ENCODE measurements at places on chromosomes 1 and 21. TPM values are rescaled to one million over a fixed set of nuclear protein-coding genes. Genes with fewer than 3 reads are reported as not detected.

GRCh38 chr1:59115865-59116264, 181.0 kb upstream of the FGGY start:
- H3K27me3 ChIP-seq: no peaks in the 10 kb centered on the region
- no peaks in the 10 kb centered on the region for H3K36me3 ChIP-seq
- DNase-seq: no peak
- H3K27ac ChIP-seq: no peak overlapping the region
- no peaks in the 10 kb centered on the region for H3K4me1 ChIP-seq

DNA sequence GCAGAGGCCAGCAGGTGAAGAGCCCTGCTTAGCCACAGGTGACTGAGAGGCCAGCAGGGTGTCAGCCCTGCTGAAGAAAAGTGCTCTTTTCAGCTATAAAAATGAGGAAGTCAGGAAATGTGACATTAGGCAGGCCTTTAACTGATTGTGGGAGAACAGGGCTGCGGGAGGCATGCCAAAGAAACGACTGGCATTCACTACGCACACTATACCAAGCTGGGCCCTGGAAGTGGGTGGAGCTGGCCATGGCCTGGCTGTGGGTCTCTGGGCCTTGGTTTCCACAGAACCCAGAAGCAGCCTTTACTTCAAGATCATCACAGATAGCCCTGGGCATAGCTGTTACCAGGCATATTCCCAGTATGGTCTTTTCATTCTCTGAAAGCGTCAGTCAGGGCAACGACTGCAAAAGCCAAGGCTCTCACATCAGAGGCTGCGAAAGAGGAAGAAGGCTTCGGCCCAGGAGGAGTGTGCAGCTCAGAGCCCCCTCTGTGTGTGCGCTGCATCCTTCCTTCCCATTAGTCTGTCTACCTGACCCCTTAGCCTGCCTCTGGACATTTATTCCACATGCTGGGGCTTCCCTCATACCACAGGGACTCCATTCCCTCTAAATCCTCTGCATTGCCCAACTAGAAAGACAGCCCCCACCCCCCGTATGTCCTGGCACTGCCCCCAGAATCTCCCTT, 14.3 kb downstream of the SLC2A1 start:
- H3K4me3 ChIP-seq: no peak overlapping the region
- no peaks in the 10 kb centered on the region for H3K27me3 ChIP-seq
- peaks cover 17% of the 10 kb centered on the region for H3K36me3 ChIP-seq
- no peak for DNase-seq
- H3K4me1 ChIP-seq: peaks cover 93% of the 10 kb centered on the region
- peak overlapping the region; percentile 52 for H3K27ac ChIP-seq

DNA sequence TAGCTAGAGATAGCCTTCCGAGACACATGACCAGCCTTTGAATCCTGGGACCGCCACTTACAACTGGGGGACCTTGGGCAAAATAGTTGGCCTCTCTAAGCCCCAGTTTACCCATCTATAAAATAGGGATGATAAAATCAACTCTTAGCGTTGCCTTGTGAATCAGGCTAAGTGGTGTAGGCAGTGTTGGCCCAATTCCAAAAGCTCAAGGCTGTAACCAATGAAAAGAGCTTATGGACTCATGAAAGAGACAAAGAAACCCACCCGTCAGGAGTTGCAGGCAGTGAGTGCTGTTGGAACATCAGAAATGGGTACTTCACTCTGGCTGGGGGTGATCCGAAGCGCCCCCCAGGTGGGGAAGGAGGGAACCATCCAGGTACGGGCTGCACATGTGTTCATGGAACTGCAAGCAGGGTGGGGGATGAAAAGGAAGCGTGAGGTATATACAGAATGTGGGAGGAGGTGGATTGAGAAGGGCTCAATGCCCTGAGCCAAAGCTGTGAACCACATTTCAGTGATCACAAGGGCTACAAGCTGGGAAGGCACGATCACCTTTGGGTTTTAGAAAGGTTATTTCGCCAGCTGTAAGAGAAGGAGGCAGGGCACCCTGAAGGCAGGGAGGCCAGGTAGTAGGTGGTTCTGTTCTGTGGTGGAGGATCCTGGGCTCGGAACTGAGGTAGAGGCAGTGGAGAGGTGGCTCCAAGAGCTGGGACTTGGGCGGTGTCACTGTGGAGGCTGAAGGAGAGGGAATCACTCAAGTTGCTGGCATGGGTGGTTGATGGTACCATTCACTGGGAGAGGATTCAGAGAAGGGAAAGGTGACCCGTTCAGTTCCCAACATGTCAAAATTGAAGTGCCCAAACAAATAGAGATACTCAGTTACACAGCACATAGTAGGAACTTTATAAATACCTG, 11.4 kb upstream of the KIAA1614 start:
- DNase-seq: no peak
- H3K27ac ChIP-seq: no peak overlapping the region
- H3K4me1 ChIP-seq: no peaks in the 10 kb centered on the region
- no peak overlapping the region for H3K4me3 ChIP-seq
- H3K27me3 ChIP-seq: no peaks in the 10 kb centered on the region

DNA sequence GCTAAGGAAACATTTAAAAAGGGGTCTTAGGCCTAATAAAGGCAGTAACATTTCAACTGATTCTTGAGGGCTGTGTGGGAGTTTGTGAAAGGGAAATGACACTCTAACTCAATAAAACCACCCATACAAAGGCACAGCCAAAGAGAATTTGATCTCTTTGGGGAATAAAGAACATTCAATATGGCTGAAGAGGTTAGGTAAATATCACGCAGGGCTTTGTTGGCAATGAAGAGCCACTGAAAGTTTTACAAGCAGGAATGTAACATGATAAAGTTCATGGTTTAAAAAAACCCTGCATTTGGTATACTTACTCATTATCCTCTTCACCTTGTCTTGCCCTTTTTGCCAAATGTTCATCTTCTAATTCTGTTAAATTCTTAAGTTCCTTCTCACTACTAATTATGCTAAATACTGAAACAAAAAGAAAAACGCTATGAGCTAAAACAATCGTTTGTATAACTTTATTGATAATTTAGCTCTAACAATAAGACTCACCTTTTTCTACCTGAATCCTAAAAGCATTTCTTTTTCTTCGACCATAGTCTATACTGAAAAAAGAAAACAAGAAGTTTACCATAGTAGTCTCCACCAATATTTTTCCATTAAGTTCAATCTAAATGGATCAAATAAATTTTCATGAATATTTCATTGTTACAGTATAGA, 12.5 kb downstream of the NVL start:
- no peak for DNase-seq
- H3K4me3 ChIP-seq: no peak overlapping the region
- H3K36me3 ChIP-seq: peaks cover 16% of the 10 kb centered on the region
- no peaks in the 10 kb centered on the region for H3K4me1 ChIP-seq

DNA sequence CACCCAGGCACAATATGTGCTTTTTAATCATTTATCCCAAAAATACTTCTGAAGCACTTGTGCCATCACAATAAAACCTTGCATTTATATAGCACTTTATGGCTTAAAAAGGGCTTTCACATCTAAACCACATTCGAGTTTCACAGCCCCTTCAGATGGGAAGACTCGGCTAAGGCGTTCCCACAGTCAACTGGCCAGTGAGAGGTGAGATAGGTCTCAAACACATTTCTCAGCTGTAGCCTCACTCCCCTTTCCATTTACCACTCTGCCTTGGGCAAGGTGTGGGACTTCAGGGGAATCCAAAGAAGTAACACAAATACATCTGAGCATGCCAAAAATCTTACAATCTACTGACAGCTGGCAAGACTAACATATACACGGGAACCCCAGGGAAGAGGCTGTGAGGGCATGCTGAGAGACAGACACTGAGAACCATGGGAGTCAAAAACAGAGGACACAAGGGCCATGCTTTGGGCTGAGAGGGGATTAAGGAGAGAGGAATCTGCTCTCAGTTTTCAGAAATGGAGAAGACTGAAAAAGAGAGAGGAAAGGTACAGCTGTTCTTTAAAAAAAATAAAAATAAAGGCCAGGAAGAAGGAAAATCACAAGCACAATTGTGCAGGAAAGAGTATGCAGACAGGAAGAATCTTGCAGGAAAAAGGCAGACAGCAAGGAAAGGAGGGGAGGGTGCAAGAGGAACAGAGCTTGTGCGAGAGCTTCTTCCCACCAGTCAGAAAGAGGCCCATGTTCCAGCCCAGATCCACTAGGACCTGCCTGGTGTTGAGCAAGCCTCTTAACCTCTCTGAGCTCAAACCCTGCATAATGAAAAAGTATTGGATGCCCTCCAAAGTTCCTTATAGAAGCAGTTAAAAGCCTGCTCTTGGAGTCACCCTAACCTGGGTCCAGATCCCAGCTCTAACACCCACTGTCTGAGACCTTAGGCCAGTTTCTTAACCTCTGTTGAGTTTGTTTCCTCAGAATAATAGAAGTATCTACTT, 73.5 kb downstream of the JAK1 start:
- H3K27ac ChIP-seq: no peak overlapping the region
- DNase-seq: no peak
- H3K27me3 ChIP-seq: no peaks in the 10 kb centered on the region
- H3K4me3 ChIP-seq: no peak overlapping the region

The ANGPTL7 gene
- total RNA-seq: not detected

The ARPC5 gene
- 107 TPM for total RNA-seq

The GATAD2B gene
- total RNA-seq: 104 TPM
